ENCODE measurements at places on chromosomes 3 and 15.

GRCh38 chr3:70889162-70890019 is 577.0 kb upstream of the MDFIC2 start:
- no peak for DNase-seq

DNA sequence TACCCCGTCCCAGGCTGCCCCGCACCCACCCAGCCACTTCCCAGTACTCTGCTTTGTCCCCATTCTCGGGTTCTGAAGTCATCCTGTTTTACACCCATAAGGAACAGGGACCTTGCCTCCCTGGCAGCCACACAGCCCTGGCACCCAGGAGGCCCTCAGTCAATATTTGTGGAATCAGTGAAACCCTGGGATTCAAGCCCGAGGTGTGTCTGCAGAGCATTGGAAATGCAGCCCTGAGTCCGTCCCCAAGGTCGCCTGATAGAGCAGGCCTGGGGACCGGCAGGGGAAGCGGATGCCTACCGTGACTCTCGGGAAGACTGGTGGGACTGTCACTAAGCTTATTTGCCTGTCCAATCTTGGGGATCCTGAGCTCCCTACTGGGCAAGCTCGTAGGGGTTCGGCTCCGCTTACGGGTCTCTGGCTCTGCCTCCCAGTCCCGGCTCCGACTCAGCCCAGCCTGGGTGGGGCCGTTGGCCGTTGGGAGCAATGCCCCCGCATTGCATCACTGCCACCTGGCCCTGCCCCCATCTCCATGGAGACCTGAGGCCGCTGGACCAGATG is 64.4 kb upstream of the TAMM41 start:
- DNase-seq: no peak

GRCh38 chr3:169342652-169343505 is 320.6 kb downstream of the MECOM start:
- DNase-seq: no peak

DNA sequence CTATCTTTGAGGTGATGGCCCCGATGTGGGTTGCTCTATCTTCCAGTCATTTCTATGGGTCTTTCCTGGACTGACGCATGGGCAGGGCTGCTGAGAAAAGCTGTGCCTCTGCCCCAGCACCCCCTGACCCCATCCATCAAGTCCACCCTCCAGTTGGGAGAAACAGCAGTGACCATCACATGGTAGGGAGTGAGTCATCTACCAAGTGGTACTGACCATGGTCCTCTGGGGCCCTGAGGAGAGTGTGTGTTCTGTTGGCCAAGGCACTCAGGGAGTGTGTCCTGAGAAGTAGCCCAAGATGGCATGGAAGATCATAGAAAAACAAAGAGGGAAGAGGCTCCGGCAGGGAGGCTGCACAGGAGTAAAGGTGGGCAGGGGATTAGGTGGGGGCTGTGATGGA is 1.6 kb upstream of the DNAH1 start:
- DNase-seq: no peak

DNA sequence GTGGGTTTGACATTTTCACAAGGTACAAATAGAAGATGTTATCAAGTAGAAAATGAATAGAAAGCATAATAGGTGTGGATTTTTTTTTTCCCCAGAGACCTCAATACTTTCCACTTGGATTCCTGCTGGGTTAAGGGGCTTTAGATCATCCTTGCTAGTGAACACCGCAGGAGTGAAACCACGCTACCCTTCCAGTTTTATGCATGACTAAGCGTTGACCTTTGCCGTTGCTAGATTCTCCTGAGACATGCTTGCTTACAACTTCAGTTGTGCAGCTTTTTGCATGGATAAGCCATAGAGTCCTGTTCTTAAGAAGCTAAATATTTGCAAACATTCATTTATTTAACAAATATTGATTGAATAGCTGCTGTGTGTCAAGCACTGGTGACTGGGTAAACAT is 299.7 kb upstream of the LMCD1 start:
- DNase-seq: no peak

GRCh38 chr3:77179762-77180161 is 139.9 kb downstream of the ROBO2 start:
- no peak for DNase-seq

DNA sequence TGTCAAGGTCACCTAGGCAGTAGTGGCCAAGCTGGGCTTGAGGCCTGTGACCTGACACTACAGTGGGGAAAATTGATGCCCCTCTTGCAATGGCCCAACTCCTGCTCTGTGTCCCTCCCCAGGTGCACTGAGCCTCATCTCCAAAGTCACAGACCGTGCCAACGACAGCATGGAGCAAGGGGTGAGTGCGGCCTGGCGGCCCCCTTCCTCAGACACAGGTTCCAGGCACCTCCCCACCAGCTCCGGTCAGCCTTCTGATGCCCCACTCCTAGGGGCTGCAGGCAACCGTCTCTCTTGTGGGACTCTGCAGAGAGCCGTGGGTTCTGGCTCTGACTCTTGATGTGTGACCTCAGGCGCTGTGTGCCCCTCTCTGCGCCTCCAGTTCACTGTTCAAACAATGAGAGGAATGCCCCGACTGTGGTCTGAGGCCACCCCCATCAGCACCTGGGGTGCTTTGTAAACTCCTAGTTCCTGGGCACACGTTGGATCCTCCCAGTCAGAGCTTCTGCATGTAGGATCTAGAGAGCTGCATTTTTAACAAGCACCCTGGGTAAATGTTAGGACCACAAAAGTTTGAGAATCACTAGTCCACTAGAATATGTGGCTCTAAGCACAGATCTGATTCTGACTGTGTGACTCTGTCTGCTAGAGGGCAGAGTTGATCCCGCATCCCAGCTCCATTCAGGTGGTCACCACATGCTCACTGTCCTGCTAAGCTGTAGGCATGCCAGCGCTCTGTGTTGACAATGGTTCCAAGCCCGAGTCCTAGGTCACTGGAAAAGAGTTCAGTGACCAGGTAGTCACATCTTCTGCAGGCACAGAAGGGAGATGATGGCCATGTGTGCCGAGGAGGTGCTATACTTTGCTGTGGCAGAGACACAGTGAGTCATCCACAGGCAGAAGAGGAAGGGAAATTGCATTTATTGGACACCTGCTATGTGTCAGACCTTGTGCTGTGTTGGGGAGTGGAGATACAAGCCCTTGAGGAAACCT is 46.2 kb upstream of the NR2C2 start:
- no peak for DNase-seq

- peak; percentile 64 for DNase-seq
Observed at GRCh38 chr15:81001152-81002008, 657 bp downstream of the TLNRD1 start.

DNA sequence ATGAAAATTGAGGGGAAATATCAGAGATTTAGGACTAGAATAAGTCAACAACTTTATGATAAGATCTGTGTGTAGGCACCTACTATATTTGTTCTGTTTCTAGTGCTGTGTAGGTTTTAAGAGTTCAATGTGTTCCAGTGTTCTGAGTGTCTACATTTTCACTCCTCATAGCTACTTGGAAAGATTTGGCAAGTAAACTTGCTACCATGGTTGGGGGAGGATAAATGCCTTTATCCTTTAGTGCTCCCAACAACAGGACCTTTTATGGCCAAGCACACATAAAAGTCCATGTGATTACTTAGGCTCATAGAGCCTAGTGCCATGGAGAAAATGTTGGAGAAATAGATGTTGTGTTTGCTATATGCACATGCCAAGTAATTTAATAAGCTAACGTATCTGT is 64.0 kb downstream of the LYSMD4 start:
- no peak for DNase-seq

DNA sequence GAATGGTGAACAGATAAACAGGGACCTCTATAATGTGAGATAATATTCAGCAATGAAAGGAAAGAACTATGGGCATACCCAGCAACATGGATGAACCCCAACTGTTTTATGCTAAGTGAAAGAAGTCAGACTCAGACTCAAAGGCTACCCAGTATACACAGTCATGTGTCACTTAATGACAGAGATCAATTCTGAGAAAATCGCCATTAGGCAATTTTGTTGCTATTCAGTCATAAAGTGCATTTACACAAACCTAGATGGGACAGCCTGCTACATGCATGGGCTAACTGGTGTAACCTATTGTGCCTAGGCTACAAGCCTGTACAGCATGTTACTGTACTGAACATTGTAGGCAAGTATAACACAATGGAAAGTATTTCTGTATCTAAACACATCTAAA is 76.5 kb downstream of the B3GNT5 start:
- no peak for DNase-seq

DNA sequence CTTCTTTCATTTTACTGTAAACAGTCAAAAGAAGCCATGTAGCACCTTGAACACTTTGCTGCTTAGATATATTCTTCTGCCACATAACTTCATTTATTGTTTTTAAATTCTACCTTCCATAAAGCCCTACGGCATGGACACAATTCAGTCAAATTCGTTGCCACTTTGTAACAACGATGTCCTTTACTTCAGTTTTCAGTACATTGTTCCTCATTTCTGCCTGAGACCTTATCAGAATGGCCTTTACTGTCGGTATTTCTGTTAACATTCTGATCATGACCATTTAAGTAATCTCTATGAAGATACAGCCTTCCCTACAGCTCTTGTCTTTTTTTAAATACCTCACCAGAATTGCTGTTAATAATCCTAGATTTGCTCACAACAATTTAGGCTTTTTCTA is 466.9 kb downstream of the NAALADL2 start:
- DNase-seq: no peak

GRCh38 chr3:18030371-18030870 is 288.0 kb upstream of the TBC1D5 start:
- DNase-seq: no peak

- DNase-seq: no peak
Observed at GRCh38 chr3:37492977-37493471, 318.6 kb upstream of the LRRFIP2 start.

GRCh38 chr3:116039651-116039985 is 405.7 kb downstream of the LSAMP start:
- DNase-seq: no peak

DNA sequence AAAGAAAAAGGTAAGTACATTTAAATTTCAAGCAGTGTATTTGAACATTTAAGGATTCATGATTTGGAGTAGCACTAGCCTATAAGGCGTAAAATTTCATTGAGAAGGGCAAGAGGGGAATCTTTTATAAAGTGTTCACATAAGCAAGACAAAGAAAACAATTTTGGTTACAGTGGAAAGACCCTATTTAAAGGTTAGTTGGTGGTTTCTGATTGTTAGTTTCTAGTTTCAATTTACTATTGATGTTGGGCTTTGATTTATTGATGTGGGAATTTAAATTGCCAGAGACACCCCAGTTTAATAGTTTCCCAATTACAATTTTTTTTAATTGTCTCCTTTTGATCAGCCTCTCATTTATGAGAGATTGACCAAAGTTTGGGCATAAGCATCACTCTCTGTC is 19.5 kb downstream of the ROBO2 start:
- no peak for DNase-seq

DNA sequence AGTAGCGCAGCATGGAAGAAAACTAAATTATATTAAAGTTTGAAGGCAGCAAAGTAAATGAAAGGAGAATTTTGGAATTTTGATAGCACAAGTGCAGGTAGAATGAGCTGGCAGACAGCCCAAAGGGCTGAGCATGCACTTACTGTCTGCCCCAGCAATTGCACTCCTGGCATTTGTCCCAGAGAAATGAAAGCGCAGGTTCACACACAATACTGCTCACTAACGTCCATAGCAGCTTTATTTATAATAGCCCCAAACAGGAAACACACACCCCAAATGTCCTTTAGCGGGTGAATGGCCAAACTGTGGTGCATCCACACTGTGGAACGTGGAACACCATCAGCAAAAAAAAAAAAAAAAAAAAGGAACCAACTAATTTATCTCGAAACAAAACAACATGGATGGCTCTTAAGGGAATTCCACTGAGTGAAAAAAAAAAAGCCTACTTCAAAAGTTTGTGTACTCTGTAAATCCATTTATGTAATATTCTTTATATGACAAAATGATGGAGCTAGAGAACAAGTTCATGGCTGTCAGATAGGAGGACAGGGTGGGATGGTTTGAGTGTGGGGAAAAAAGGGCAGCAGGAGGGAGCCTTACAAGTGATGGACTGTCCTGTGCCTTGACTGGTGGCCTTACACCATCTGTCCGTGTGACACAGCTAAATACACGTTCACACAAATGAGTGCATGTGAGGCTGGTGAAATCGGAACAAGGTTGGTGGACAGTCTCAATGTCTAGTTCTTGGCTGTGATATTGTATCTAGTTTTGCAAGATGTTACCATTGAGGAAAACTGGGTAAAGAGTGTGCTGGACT is 6.0 kb upstream of the TM2D3 start:
- no peak for DNase-seq

DNA sequence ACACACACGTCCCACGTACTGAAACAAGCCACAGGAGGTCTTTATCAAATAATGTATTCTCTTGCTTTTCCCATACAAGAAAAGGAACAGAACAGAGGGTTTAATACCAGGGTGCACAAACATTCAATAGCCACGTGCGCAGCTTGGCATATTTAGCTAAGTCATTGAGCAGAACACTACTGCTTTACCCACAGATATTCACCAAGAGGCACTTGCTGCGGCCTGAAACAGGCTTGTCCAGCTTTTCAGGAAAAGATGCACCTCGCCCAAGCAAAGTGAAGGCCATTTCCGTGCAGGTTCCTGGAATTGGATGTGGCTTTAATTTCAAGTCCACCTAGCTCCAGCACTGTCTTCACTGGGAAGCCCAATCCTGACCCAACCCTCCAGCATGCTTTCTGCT is 17.6 kb downstream of the ZDHHC3 start:
- no peak for DNase-seq

DNA sequence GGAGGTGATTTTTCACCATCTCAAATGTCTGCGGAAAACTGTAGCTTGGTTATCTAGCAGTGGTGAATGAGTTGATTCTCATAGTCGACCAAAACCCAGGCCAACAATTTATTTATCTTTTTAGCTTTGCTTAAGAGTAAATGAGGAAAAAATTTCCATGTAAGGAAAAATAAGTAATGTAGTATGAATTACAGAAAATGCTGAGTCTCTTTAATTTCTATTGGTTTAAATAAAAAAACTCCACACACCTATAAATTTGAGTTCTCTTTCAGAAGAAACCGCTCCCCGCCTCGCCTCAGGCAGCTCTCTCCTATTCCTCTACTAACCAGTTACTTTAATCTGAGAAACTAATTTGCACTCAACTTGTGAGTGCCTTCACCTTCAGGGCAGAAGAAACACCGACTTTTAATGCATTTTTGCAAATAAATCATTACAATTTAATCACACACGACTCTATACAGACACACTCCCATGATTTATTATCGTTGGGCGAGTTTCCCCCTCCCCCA is 540 bp upstream of the RSRC1 start:
- DNase-seq: peak; percentile 40

DNA sequence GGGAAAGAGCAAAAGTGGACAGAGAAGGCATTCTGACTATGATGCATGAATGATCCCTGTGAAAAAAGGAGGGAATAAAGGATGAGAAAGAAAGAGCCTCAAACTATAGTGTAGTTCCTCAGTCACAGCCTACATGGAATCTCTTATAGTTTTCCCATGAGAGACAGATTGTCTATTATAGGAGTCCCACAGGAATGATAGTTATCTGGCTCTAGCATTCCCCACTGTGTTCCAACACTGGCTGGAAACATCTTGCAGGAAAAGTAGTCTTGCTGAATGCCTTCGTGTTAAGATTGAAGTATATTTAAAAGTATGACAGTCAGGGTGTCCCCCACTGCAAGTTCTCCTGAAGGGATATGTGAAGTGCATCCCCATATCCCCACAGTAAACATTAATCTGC is 641.5 kb upstream of the NECTIN3 start:
- no peak for DNase-seq
